Activated gamma-delta T cell (primary cell): ENCODE measurements at places on chromosomes 4 and X.

- no peak for DNase-seq
These were observed 24.6 kb downstream of the TRO start for GRCh38 chrX:54945224-54945623.

- DNase-seq: no peak
These were observed 33.5 kb downstream of the SNX25 start for GRCh38 chr4:185242749-185243533.

DNA sequence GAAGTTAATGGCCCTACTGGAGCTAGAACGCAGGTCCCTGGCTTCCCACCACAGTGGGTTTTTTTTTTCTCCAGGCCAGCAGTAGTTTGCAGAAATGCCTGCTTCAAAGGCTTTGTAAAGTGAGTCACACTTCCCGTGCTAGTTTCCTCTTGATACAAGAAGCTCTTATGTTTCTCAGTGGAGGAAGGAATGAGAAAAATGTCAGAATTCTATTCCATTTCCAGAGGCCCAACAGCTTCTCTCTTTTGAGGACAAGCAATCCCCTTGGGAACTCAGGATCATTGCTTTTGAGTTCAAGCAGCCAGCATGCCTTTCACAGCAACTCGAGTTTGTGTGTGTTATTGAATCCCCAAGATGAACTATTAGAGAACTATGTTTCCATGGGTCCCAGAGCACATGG is 134.3 kb downstream of the GUCY2F start:
- no peak for DNase-seq

- no peak for DNase-seq
These were observed 160.4 kb upstream of the GPR101 start for GRCh38 chrX:137194164-137194563.

GRCh38 chr4:68700152-68700551 is 29.7 kb upstream of the UGT2B15 start:
- DNase-seq: no peak

DNA sequence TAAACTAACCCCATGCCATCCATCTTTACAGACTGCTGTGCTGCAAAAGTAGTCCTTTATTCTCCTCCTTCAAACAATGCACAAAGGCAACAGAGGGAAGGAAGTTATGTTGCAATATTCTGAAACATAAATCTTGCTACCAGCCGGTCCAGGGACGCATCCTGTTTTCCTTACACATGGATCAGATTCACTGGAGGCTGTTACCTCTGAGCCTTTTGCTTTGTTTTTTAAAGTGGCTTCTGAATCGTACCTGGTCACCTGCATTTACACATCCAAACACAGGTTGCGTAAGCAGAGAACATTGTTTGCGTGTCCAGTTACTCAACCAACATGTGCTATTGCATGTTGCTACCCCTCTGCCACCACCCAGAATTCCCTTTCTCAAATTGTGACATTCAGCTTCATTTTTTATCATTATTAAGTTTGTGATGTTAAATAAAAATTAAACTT is 8.8 kb downstream of the PPARGC1A start:
- no peak for DNase-seq

- no peak for DNase-seq
These were observed 20.5 kb downstream of the AKAP4 start for GRCh38 chrX:50180073-50180940.

- DNase-seq: no peak
These were observed 190.5 kb downstream of the PACRGL start for GRCh38 chr4:20890761-20891160.

- no peak for DNase-seq
These were observed 649.6 kb upstream of the DIPK2B start for GRCh38 chrX:45850197-45850774.

DNA sequence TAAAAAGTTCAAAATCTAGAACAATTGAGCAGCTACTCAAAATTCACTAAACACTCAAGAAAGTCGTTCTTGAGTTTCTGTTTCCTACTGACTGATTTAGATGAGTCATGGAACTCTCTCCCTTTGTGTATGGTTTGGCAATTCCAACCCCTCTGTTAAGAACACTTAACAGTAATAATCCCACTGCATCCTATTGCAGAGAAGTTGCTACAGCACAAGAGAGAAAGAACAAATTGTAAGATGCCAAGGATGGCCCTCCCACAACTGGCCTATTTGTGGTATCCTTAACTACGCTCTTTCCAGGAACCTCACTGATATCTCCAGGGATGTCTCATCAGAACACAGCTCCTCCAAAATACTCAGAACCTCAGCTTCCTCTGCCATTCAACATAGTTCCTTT is 701.8 kb upstream of the TENM3 start:
- no peak for DNase-seq

DNA sequence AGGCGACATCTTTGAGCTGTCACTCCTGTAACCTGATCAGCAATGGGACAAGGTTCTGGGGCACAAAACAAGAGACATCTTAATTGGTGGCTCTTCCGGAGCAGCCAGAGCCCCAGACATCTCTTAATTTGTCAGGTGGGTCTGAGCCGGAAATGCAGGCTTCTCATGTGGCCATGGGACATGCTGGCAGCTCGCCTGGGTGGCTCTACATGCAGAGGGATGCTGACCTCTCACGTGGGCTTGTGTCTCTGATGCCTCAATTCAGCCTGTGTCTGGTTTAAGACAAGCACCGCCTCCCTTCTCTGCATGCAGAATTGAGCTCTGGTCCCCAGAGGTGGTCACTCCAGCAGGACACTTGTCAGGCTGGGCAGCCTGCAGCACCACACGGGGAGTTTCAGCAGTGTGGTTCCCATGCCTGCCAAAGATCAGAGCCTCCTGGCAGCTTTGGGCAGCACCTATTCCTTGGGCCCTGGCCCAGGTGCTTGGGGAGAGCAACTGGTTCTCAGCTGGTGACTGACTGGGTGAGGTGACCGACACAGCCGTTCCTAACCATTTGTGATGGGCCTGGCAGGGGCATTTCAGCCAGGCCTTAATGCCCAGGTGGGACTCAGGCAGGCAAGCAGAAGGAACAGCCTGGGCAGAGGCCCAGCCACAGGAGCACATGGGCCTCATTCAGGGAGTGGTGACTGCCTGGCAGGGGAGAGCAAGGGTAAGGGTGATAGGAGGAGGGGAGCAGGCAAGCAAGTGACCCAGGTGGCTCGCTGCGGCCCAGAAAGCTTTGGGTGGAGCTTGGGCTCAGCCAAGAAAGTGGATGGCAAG is 53.4 kb downstream of the HMX1 start:
- DNase-seq: no peak

DNA sequence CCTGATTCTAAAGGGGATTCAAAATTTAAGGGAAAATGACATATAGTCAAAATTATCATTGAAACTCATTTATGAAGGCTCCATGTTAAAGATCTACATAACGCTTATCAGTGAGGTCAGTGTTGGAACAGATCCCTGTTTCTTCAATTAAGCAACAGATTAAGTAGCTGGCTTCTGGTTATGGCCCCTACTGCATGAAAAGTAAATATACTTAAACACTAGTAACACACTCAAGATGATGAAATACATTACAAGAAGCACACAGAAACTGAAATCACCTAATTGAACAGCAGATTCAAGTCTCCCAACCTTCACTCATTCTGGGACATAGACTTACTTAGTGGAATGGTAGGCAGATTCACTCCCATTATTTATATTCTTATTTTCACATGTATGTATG is 51.6 kb upstream of the SLC16A2 start:
- DNase-seq: no peak

DNA sequence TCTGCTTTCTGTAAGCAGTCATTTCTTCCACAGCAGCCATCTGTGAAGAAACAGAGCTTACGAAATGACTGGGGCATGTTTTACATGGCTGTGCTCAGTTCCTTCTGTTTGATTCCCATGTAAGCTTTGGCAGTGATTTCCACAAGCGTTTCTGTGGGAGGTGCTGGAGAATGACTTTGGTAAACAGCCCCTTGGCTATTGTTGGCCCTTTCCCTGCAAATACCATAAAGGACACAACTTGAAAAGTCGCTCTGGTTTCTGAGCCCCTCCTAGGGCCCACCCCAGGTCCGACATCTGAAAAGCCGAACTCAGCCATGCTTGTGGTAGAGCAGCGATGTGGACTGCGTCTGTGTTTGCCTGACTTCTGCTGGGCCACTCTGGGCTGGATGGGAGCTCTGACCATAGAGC is 3.7 kb downstream of the LIMCH1 start:
- no peak for DNase-seq

- no peak for DNase-seq
These were observed 792 bp downstream of the PPP1R3F start for GRCh38 chrX:49270249-49270921.

DNA sequence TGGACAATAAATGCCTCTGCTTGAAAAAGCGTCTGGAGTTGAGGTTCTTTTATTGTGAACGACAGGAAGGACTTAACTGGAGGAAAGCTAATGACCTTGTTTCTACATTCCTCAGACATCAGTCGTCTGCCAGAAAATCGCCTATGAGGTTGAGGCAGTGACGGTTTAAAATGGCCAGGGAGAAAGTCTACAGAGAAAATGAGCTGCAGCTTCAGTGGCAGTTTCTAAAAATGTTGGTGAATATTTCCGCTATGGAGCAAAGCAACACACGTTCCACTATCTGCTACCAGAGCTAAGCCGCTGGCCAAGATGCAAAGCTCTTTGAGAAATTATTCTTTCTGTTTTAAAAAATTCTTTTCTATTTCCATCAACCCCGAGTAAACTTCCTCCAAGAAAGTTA is 116.9 kb upstream of the GALNT7 start:
- no peak for DNase-seq

GRCh38 chr4:159282944-159283343 is 180.1 kb downstream of the RAPGEF2 start:
- DNase-seq: no peak

GRCh38 chrX:154333837-154334271 is 38.3 kb downstream of the TKTL1 start:
- DNase-seq: no peak

- DNase-seq: no peak
These were observed 73.4 kb upstream of the MAGEB2 start for GRCh38 chrX:30141966-30142365.

DNA sequence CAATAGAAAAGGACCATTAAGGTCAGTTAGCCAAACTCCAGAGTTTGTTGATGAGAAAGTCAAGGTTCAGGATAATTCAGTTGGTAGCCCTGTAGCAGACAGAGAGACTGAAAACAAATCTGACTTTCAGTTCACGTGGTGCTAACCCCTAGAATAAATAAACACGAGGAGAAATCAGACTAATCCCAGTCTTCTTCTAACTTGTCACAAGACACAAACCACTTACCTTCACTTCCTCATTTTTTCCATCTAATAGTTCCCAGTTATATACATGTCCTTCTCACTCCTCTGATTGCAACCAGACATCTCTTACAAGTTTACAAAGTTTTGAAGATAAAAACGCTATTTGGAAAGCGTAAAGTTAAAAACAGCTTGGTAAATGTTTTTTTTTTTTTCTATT is 7.7 kb downstream of the TLR7 start:
- DNase-seq: no peak

GRCh38 chr4:55330241-55330640 is 15.8 kb upstream of the SRD5A3 start:
- DNase-seq: no peak

- DNase-seq: no peak
These were observed 210.7 kb downstream of the PRR32 start for GRCh38 chrX:127030016-127030748.

GRCh38 chr4:129335276-129335675 is 239.3 kb downstream of the C4orf33 start:
- no peak for DNase-seq

DNA sequence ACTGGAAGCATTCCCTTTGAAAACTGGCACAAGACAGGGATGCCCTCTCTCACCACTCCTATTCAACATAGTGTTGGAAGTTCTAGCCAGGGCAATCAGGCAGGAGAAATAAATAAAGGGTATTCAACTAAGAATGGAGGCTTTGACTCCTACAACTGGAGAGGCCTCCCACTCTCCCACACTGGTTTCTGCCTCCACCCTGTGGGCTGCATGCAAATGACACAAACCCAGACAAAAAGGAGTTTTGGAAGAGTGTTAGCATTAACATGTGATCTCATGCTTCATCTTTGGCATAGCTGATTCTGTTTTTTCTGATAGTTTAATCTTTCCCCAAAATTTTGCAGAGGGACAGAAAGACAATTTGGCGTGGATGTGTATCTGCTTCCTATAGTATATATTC is 80.8 kb upstream of the IQCM start:
- no peak for DNase-seq

- DNase-seq: no peak
These were observed 34.3 kb upstream of the CPEB2 start for GRCh38 chr4:14967982-14968381.

GRCh38 chr4:173281406-173282255 is 52.5 kb downstream of the HMGB2 start:
- no peak for DNase-seq

GRCh38 chr4:54588404-54588803 is 69.4 kb upstream of the KIT start:
- DNase-seq: no peak

- DNase-seq: no peak
These were observed 245.4 kb downstream of the FBXW7 start for GRCh38 chr4:152290366-152290921.

DNA sequence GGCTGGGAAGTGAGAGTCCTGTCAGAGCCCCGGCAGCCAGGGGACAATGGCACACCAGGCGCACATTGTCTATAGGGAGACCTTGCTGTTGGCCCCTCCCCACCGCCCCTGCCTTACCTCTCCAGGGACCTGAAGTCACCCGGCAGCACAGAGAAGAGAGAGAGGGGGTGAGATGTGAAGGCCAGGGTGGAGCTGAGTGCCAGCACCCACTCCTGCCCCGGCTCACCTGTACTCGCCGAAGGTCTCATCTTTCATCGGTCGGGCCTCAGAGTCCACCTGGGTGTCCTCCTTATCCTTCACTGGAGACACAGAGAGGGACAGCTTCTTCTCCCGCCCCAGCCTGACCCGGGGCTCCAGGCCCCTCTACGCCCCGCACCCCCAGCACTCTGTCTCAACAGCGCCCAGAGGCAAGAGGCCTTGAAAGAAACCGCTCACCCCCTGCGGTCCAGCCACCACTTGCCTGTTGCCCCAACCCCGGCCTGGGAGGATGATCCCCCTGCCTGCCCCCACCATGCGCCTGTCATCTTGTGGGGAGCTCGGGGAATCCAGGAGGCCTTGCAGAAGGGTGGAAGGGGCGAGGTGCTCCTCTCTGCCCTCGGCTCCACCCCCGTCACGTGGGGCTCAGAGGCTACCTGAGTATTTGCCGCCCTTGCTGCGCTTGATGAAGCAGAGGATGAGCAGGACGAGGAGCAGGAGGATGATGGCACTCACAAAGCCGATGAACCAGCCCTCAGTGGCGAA is 22.6 kb downstream of the L1CAM start:
- no peak for DNase-seq

GRCh38 chrX:150874448-150874847 is 24.0 kb downstream of the CD99L2 start:
- DNase-seq: no peak

GRCh38 chrX:16136080-16136479 is 12.7 kb downstream of the GRPR start:
- no peak for DNase-seq

DNA sequence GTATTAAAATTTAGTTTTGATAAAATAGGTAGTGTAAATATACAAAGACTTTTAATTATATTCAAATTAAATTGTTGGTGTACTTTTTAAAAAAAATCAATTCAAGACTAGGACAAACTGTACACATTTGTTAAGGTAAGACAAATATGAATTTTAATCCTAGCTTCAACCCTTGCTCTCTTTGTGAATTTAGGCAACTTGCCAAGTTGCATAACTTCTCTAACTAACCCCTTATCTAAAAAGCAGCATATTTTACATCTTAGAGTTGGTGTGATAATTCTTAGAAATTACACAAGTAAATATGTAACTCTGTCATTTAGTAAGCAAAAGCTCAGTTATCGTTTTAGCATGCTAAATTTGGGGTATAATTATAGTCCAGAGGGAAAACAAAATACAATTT is 78.1 kb upstream of the FSTL5 start:
- no peak for DNase-seq
